ENCODE measurements at places on chromosomes 3 and 15.

DNA sequence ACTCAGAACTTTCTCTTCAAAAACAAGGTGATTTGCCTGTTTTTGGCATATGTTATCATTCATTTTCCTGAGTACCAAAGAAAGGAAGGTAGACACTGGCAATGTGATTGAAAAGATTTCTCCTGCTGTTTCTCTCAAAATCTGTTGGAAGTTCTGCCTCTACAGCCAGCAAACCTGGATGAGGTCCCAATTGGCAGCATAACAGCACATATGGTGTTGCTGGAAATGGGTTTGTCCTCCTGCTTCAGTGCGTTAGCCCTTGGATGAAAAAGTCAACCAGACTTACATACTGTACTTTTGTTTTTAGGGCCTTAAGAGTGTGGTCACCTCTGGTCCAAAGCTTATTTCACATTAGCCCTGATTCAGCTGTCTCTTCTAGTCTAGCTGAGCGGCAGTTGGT, 237.6 kb upstream of the MME start:
- DNase-seq = no peak

- no peak for DNase-seq
These were observed 47.2 kb upstream of the SLC41A3 start for GRCh38 chr3:126130981-126131745.

GRCh38 chr3:69696367-69696766, 42.9 kb upstream of the MITF start:
- no peak for DNase-seq

DNA sequence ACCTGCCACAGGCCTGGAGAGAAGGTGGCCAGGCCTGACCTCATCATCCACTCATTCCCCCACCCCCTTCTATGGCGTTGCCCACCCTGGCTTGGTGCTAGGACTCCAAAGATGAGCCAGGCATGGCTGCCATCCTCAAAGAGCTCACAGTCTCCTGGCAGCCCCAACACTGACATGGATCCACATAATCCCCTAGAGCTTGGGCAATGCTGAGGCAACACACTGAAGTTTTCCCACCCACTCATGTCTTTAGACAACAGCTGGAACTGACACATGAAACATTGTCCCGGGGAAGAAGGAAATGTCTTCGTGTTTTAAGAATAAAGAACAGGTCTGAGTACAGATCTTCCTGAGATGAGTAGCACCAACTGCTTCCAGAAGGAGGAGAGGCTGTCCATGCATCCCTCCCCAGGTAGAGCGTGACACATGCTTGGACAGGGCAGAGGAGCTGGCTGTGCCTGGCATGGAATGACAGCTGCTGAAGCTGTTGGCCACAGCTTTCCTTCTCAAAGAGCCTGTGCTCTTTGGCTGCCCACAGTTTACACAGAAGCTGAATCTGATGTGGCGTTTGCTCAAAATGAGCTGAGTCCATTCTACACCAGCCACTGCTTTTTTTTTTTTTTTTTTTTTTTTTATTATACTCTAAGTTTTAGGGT, 70.1 kb downstream of the HOMER2 start:
- no peak for DNase-seq

DNA sequence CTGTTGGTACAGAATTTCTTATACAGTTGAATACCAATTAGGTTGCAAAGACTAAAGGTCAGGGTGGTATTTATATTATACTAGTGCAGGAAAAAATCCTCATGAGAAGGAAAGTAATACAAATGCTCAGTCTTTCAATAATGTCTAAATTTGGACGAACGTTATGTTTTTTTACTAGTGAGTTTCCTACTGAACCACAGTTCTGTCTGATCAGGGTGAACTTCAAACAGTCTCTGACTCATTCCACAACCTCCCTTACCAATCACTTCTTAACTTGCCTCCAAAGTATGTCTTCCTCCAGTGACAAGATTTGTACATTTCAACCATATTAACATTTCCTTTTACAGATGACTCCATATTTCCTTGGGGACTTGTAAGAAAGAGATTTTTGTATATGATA, 3.4 kb downstream of the TMEM212 start:
- no peak for DNase-seq

GRCh38 chr3:11095932-11096265, 58.4 kb upstream of the HRH1 start:
- no peak for DNase-seq

DNA sequence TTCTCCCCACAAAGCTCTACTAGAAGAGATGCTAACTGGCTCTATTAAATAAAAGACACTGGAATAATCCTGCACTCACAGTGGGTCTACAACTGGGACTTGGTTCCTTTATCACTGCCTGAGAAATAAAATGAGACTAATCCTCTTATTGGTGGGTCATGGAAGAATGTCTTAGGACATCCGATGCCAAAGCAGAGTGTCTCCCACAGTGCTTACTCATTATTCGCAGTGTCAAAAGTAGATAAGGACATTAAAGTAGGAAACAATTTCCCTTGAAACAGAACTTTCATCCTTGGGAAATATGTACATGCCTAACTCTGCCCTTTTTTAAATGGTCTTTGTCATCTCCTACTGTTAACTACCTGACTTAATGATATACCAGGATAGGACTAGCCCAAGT, 71.5 kb downstream of the GSK3B start:
- DNase-seq = no peak

DNA sequence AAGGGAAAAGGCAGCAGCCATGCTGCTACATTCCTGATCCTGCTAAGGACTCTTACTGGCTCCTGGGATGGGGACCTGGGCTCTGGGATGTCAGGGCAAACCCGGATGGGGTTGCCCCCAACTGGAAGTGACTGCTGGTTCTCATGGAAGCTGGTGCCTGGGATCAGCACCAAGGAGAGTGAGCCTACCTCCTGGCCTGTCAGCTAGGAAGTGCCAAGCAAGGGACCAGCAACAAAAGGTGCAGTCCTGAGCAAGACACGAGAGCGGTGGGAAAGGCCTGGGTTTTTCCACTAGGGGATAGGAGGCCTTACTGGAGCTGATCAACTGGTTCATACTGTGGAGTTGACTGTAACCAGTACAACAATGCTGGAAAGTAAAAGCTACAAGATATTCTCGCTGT, 47.9 kb upstream of the SYNM start:
- DNase-seq = no peak

DNA sequence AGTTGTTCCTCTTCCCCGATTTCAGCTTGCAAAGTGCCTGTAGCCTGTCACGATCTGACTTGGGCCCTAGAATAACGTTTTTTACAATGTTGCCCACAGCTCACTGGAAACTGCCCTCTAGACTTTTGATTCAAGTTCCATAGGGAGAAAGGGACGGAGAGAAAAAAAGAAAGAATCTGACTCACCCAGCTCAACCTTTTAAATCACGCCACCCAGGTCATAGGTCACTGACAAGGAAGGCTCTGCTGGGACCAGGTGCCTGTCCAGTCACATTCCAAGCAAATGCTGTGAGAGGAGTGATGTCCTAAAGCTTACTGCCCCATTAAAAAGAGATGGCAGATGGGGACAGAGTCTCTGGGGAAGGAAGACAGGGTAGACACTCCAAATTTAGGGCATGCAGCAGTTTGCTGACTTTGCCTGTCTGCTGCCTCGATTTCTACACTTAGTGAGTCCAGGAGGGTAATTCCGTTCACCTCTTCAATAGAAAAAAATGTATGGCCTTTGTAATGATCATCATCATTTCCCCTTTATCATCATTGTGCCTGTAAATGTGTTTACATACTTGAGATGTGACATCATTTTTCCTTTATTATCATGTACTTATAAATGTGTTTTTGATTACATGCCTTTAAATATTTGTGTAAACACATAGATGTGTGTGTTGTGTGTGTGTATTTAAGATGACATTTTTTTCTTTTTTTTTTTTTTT, 8.4 kb upstream of the MYO1E start:
- DNase-seq = no peak

GRCh38 chr3:160781863-160782262, 25.8 kb downstream of the PPM1L start:
- no peak for DNase-seq

- DNase-seq = no peak
These were observed 246.9 kb upstream of the THRB start for GRCh38 chr3:24741506-24741905.

DNA sequence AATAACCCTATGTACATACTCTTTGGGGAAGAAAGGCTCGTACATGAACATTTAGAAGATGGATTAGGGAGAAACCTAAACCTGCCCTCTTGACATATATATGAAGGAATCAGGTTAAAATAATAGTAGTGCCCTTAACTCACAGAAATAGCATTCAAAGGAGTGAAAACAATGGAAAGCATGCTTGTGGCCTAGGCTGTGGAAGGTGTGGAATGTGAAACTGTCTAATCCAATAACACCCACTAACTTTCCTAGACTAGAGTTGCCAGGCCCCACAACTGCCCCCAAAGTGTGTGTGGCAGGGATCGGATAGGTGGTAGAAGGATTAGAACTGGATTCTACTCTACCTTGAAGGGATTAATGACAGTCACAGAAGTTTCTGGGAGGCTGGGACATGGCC, 317.4 kb upstream of the LRRFIP2 start:
- DNase-seq = no peak

DNA sequence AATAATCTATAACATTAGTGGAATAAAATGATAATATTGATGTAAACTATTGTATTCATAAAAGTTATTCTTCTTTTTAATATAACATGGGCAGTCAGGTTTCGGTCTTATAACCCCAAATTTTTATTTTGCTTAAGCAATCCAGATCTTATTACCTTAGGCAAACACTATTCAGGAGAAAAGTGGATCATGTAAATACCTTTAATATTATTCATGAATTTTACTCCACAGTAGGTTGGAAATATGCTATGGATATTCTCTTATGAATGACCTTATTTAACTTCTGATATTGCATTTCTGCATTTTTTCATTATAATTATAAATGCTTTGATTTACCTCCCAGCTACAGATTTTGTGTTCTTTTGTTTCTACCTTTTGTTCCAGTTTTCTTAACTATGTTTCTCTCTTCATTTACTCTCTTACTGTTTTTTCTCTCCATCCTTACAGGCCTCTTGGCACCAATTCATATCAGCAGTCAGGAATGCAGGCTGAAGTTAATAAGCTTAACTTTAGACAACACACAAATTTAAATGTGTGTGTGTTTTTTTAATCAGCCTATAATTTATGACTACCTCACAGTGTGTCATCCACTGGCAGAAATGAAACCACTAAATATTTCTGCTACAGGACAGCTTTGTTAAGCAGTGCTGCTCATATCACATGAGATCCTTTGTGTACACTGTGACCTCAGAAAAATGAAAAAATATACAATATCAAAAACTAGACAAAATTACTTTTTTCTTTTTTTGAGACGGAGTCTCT, 111.0 kb downstream of the NSUN3 start:
- DNase-seq = no peak

DNA sequence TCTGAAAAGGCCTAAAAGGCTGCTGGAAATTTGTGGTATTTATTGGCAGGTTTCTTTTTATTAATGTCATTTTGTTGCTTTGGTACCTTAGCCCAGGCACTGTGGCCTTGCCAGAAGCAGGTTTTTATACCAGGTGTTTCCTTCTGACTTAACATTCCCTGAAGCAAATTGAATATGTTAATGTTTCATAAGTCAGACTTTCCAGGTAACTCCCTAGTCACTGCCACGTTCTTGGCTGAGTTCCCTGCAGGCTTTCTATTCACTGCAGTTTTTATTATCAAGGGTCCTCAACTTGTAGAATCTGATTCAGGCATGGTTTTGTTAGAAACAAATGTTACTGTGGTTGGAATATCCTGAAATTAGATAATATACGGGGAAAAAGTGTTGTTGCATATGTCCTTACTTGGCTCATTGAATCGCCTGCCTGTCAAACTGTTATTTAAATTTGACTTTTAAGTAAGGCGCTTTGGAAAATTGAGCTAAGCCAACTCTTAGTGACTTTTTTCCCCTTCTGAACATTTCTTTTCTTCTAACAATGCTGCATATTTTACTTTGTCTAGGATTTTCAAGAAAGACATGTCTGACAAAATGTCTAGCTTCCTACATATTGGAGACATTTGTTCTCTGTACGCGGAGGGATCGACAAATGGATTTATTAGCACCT, 22.9 kb downstream of the ITPR1 start:
- no peak for DNase-seq

DNA sequence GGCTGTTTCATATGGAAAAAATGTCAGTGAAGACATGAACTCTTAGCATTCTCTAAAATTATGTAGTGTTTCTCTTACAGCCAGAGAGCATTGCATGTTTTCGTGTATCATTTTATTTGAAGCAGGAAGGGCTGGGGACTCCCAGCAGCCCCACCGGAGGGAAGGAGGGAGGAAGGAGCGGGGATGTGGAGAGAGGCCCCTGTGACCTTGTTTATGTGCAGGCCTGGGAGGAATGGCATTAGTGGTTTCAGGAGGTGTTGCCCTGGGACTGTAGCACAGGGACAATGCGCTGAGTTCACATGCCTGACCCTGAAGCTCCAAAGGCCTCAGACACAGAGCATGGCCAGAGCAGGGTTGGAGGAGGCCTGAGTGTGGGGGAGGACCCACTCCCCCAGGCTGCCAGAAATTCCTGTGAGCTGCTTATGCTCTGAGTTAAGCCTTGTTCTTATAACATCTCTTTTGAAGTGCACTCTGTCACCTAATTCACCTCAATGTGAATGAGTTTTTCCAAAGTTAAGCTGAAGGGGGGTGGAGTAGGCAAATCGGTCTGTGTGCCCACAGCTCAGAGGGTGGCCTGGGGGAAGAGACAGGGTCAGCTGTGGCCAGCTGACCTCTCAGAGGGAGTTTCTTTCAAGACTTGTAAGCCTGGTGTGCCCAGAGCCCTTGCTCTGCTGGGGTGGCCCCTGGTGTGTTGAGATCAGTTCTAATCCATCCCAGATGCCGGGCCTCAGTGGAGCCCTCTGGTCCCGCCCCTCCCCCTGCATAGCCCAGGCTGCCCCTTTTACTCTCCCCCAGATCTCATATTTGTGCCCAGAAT, 3.9 kb upstream of the RNU6-1 start:
- no peak for DNase-seq

GRCh38 chr15:35519052-35519451, 26.9 kb downstream of the DPH6 start:
- DNase-seq = no peak

DNA sequence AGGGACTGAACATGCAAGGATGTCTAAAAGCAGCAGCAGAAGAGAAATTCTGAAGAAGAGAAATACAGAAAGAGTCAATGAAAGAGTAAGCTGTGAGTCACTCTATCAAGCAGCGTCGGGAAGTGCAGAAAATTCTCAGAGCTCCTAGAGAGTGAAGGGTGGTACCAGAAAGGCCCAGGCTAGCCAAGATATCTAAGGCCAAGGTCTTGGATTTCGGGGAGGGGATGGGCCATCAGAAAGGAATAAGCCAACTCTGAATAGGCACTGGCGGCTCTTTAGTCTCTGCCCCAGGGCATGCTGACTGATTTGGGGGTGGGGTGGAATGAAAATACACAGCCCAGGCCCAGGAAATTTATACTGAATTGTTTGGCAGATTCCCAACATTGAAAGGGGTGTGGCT, 70.8 kb downstream of the GPR156 start:
- no peak for DNase-seq

DNA sequence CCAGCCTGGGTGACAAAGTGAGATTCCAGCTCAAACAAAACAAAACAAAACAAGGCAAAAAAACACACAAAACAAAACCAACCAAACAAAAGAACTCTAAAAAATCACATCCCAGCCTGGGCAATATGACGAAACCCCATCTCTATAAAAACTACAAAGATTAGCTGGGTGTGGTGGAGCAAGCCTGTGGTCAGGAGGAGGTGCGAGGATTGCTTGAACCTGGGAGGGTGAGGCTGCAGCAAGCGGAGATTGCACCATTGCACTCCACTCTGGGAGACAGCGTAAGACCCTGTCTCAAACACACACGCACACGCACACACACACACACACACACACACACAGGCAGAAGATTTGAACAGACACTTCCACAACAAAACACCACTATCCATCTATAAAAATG, 99.6 kb downstream of the SHQ1 start:
- no peak for DNase-seq

GRCh38 chr3:35383719-35384555, 255.4 kb upstream of the ARPP21 start:
- no peak for DNase-seq
